Osteocyte (in vitro differentiated cells): ENCODE measurements at places on chromosomes 6 and 20. TPM values are rescaled to one million over a fixed set of nuclear protein-coding genes. Genes with fewer than 3 reads are reported as not detected.

The FHL5 gene
- not detected in 2 replicates for total RNA-seq

The SAMD3 gene
- total RNA-seq: 0.42 and 0.64 TPM in 2 replicates

The ADGRB3 gene
- 8.8 and 8.9 TPM in 2 replicates for total RNA-seq

GRCh38 chr6:97150932-97151331 is 132.1 kb downstream of the MMS22L start:
- H3K4me1 ChIP-seq: no peaks in the 10 kb centered on the region
- no peak overlapping the region for H3K4me3 ChIP-seq
- H3K36me3 ChIP-seq: no peaks in the 10 kb centered on the region
- no peaks in the 10 kb centered on the region for H3K27me3 ChIP-seq
- DNase-seq: no peak

GRCh38 chr20:47654370-47654769 is 130.9 kb downstream of the SULF2 start:
- H3K36me3 ChIP-seq: peaks cover 50% of the 10 kb centered on the region
- H3K4me1 ChIP-seq: no peaks in the 10 kb centered on the region

DNA sequence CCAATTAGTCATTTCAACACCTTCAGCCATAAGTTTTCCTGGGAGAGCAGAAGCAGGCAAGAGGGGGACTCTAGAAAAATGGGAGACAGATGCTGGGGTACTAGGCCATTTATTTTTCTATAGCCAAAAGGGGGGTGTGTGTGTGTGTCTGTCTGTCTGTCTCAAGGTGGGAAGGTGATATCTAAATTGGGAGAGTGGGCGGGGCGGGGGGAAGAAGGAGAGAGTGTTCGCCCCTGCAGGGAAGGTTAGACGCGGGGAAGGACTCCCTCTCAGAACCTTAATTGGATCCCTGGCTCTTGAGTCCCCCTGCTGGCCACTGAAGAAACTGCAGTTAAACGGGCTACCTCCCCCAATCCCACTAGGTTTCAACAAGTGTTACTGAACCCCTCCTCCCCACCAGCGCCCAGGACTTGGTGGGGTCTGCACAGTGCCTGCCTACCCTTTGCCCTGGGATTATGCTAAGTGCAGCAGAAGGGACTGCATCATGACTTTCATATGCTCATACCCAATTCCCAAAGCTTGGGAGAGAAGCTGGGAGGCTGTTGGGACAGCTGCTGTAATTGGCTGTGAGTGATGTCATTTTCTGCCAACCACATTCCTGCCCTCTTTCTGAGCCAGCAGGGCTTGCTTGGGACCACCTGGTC is 45.8 kb downstream of the FOXP4 start:
- H3K36me3 ChIP-seq: peaks cover 25% of the 10 kb centered on the region
- H3K4me1 ChIP-seq: no peaks in the 10 kb centered on the region
- H3K4me3 ChIP-seq: no peak overlapping the region
- no peaks in the 10 kb centered on the region for H3K27me3 ChIP-seq
- peak; percentile 90 for DNase-seq

- no peaks in the 10 kb centered on the region for H3K36me3 ChIP-seq
- peaks cover 38% of the 10 kb centered on the region for H3K4me1 ChIP-seq
- H3K27ac ChIP-seq: peak overlapping the region; percentile 93
- peak overlapping the region; percentile 16 for H3K4me3 ChIP-seq
- DNase-seq: no peak
These were observed 113.1 kb upstream of the ZNF217 start for GRCh38 chr20:53706466-53707370.

- DNase-seq: no peak
- no peaks in the 10 kb centered on the region for H3K27me3 ChIP-seq
- peak overlapping the region; percentile 85 for H3K27ac ChIP-seq
- peaks cover 35% of the 10 kb centered on the region for H3K4me1 ChIP-seq
- no peak overlapping the region for H3K4me3 ChIP-seq
- H3K36me3 ChIP-seq: peaks cover 2% of the 10 kb centered on the region
These were observed 59.2 kb downstream of the KCNS1 start for GRCh38 chr20:45041464-45042337.

GRCh38 chr6:50143011-50143719 is 93.4 kb upstream of the DEFB112 start:
- H3K27me3 ChIP-seq: peaks cover 6% of the 10 kb centered on the region
- no peak overlapping the region for H3K27ac ChIP-seq
- H3K36me3 ChIP-seq: no peaks in the 10 kb centered on the region
- no peak for DNase-seq

DNA sequence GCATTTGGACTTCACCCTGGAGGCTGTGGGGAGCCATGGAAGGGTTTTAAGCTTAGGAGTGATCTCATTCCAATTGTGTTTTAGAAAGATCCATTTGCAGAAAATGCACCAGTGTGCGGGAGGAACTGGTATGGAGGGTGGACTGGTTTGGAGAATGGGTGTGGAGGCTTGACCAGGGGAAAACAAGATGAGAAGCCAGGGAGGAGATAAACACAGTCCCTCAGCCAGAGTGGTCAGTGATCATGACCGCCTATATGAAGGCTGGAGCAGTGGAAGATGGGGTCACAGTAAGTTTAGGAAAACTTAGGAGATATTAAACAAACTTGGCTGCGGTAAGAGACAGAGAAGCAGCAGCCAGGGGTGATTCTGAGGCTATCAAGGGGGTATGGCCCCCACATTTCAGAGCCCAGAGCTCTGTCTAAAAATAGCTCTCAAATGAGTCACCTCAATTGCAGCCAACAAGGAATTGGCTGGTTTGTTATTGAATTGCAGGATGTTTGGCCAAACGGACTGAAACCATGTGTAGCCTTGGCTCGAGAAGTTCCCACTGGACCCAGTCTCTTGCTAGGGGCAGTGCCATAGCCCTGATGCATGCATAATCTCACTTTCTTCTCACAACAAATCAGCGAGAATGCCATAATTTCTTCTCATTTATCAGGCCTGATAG is 159.9 kb upstream of the TOP1 start:
- H3K27me3 ChIP-seq: peaks cover 2% of the 10 kb centered on the region
- no peak for DNase-seq
- H3K4me3 ChIP-seq: no peak overlapping the region
- H3K27ac ChIP-seq: peak overlapping the region; percentile 12

- H3K4me3 ChIP-seq: peak overlapping the region; percentile 88
- no peaks in the 10 kb centered on the region for H3K27me3 ChIP-seq
- no peaks in the 10 kb centered on the region for H3K36me3 ChIP-seq
- DNase-seq: no peak
- H3K4me1 ChIP-seq: peaks cover 21% of the 10 kb centered on the region
These were observed 1.9 kb downstream of the TMEM200A start for GRCh38 chr6:130367767-130368166.

DNA sequence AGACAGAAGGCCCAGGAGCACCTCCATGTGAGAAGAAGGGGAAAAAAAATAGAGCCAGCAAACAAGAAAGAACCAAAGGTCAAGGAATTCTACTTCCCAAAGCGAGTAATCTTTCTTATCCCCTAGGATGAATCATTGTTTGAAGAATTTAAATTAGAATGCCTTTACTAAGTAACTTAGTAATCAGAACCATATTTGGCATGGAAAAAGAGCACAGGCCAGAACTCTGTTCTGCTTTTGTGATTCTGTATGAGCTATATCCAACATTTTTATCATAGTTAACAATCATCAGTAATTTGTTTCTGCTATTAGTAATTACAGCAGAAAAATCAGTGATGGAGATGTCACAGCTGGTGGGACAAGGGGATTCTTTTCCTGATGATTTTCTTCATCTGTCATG is 228.8 kb upstream of the FAM83B start:
- no peaks in the 10 kb centered on the region for H3K27me3 ChIP-seq
- peaks cover 34% of the 10 kb centered on the region for H3K4me1 ChIP-seq
- no peak for DNase-seq
- H3K4me3 ChIP-seq: no peak overlapping the region
